ENCODE measurements at places on chromosomes 3 and 15. TPM values are rescaled to one million over a fixed set of nuclear protein-coding genes. Genes with fewer than 3 reads are reported as not detected.

The FANCD2OS gene
- total RNA-seq, result not detected

The POPDC2 gene
- total RNA-seq, result 0.76 TPM

The GP5 gene
- 0.13 TPM for total RNA-seq

DNA sequence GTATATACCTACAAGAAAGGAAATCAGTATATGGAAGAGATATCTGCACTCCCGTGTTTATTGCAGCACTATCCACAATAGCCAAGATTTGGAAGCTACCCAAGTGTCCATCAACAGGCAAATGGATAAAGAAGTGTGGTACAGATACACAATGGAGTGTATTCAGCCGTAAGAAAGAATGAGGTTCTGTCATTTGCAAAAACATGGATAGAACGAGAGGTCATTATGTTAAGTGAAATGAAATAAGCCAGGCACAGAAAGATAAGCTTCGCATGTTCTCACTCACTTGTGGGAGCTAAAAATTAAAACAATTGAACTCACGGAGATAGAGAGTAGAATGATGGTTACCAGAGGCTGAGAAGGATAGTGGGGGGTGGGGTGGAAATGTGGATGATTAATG lies 53.1 kb downstream of the FAM81A start:
- DNase-seq, result no peak

DNA sequence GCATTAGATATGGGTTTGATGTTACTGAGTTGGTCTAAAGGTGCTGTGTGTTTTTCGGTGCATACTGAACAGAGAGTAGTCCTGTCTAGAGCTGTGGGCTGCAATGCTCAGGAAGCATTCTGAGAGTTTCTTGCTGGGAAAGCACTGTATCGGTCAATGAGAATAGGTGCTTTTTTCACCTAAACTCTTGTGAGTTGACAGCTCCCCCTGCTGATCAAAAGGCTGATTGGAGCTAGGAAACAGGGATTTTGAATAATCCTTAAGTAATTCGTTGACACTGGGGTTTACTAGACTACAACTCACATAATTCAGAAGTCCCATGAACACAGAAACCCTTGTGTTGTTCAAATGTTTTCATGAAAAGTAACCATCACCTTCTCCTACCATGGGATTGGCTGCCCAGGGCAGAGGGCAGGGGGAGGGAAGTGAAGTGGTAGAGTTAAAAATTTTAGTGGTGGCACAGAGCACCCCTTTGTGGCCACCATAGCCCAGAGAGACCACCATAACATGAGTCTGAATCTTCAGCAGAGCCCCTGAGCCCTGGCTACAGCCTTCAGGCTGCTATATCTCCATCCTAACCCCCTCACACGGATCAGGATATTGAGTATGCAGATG lies 13.0 kb upstream of the MANF start:
- peak; percentile 75 for DNase-seq

DNA sequence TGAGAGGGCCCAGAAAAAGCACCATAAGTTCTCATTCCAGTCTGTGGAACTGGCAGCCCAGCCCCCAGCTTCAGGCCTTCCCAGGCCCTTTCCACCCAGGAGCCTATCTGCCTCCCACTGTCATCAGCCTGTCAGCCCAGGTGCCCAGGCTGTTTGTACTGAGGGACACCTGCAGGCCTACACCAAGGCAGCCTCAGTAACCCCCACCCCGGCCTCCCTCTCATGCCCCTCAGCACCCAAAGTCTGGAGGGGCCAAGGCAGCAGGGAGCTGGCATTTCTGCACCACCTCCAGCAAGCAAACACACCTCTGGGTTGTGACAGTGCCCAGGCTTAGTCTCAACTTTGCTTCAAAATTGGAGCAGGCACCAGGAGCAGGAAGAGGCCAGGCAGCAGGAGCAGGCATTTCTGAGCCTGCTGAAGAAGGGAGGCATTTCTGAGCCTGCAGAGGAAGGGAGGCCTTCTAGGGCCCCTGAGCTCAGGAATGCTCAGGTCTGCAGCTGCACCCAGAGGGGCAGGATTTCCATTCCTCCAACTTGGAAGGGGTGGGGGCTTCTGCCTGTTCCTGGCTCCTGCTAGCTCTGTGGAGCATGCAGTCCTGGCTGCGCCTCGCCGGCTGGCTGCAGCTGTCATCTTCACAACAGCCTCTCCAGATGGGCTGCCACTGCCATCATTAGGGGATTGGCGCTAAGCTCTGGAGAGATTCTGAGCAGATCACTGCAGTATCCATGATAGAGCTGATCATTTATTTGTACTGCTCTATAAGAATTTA lies 396.1 kb downstream of the UNC13C start:
- DNase-seq, result no peak

DNA sequence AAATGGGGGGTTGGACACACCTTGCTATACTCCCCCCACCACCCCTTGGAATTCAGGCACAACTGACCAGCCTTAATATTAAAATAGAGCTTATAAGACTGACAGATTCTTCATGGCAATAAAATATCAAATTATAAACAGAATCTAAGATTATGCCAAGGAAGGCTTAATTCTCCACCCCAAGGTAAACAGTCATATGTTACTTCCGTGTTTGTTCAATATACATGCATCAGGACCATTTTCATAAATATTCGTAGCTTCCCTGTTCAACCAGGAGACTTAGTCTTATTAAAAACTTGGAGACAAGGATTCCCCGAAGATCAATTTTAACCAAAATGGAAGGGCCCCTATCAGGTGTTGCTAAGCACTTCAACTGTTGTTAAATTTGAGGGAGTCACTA lies 13.3 kb upstream of the EHHADH start:
- DNase-seq, result no peak

DNA sequence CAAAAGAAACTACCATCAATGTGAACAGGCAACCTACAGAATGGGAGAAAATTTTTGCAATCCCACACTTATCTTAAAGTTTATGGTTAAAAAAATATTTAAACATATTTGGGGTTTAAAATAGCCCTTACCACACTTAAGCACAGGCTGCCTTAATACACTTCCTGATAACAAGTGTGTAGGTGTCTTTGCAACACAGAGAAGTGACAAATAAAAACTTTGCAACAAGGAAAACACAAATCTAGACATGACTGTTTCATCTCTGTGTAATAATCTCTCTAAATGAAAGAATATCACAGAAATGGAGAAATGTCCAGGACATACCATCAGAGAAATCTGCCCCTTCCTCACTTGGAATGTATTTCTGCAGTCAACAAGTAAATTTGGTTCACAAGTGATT lies 464.1 kb upstream of the ARHGEF26 start:
- no peak for DNase-seq

- no peak for DNase-seq
These were observed 1.5 kb downstream of the WDR5B start for GRCh38 chr3:122414391-122414790.

- DNase-seq, result no peak
These were observed 71.3 kb upstream of the ETV5 start for GRCh38 chr3:186180151-186180550.

- no peak for DNase-seq
These were observed 398.9 kb downstream of the LSAMP start for GRCh38 chr3:116046350-116046749.

DNA sequence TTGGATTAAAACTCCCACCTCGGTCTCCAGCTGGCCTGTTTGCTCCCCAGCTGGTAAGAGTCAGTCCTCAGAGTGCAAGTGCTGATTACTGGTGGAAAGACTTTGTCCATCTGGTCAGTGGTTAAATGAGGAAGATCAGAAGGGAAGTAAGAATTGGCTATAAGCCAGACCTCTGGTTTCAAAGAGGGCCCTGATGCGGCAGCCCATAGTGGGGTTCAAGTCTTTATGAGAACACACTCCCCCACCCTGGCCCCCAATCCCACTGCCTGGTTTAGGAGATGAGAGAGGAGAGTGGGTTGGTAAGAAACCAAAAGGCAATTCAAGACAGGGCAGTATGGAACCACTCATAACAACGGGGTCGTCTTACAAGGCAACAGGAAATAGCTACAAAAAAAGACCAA lies 65.0 kb downstream of the FRMD4B start:
- DNase-seq, result no peak

DNA sequence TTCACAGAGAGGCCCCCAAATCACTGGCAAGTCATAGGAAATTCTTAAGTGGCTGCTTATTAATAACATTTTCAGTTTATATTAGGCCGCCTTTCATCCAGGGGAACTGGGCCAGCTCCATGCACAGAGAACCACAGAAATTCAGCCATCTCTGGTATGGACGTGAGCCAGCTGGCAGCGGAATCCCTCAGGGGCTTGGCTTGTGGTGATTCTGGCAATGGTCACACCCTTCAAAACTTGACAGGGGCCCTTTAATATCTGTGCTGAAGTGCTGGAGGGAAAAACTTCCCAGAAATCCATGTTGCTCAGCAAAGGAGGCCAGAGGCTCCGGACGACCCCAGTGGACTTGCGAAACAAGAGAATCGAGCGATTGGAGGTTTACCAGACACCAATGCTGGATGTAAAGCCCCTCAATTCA lies 11.3 kb downstream of the PRICKLE2 start:
- peak; percentile 8 for DNase-seq

DNA sequence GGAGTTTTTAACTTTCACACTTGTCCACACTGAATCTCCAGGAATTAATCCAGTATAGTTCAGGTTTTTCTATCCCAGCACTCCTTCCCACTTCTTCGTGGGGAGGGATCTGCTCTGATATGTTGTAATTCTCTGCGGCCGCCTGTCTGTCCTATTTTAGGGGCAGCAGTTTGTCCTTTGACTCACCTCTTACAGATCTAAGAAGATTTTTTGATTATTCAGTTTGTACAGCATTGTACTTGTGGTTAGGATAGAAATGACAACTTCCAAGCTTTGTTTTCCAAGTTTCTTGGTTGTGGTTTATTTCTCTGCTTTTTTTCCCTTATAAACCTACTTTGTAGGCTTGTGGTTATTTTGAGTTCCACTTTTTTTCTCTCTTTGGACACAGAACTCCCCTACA lies 601.7 kb downstream of the SI start:
- no peak for DNase-seq
